Activated T-cell treated with anti-CD3 and anti-CD28 coated beads for 1 hour (primary cell): ENCODE measurements at places on chromosomes 4 and X.

GRCh38 chr4:158018221-158018830 is 154.5 kb downstream of the GASK1B start:
- DNase-seq: no peak

- DNase-seq: no peak
Observed at GRCh38 chr4:162978398-162978797, 188.3 kb downstream of the NAF1 start.

DNA sequence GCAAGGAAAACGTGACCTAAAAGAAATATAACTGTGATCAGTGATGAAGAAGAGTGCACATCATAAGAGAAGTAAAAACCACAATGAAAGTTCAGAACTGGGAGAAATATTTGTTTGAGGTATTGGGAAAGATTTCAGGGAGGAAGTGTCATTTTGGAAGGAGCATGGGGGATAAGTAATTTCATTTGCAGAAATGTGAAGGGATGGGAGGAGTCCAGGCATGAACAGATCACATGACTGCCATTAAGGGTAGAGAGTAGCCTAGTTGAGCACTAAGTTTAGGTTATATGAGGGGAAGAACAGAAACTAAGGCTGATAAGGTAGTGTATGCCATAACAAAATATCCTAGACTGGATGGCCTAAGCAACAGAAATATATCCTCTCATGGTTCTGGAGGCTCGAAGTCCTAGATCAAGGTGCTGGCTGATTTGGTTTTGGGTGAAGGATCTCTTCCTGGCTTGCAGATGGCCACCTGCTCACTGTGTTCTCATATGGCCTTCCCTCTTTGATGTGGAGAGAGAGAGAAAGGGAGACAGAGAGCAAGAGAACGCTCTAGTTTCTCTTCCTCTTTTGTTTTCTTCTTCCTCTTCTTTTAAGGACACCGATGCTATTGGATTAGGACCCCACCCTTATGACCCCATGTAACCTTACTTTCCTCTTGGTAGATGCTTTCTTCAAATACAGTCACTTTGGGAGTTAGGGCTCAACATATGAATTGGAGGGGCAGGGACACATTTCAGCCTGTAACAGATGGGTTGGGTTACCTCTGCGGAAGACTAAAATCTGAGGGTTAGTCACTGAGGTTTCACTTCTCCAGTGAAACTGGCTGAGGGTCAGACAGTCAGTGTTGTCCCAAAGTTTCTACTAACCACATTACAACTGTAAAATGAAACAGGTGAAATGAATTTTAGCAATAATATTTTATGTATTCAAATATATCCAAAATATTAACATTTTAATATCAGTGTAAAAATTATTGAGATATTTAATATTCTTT is 77.9 kb downstream of the EGF start:
- DNase-seq: no peak

- no peak for DNase-seq
Observed at GRCh38 chr4:128232719-128233118, 54.9 kb downstream of the PGRMC2 start.

DNA sequence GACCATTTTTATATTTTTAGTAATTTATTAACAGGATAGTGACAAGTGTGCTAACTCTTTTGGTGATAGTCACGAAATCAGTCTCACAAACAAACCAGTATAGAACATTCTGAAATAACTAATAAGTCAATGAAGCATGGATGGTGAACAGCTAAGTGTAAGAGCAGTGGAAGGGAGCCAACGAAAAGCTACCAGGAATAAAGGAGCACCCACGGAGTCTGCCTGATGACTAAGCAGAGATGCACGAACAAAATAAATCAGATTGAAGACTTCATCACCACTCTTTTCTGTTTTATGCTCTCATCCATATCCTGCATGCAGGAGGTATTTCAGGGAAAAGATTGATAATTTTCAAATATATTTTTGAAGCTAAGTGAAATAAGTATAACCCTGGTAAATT is 891.1 kb upstream of the HS3ST1 start:
- DNase-seq: no peak
